ENCODE measurements at places on chromosomes 13 and 19.
A peak's percentile ranks its signal among the peaks of the same experiment; 100 is the strongest.

- no peak for DNase-seq
These were observed 2.3 kb upstream of the KBTBD7 start for GRCh38 chr13:41196620-41197019.

GRCh38 chr13:38412266-38412665, 62.6 kb downstream of the UFM1 start:
- DNase-seq = no peak

- DNase-seq = no peak
These were observed 522.3 kb upstream of the NBEA start for GRCh38 chr13:34419755-34420154.

GRCh38 chr13:48775804-48776203, 122.1 kb downstream of the CYSLTR2 start:
- no peak for DNase-seq

DNA sequence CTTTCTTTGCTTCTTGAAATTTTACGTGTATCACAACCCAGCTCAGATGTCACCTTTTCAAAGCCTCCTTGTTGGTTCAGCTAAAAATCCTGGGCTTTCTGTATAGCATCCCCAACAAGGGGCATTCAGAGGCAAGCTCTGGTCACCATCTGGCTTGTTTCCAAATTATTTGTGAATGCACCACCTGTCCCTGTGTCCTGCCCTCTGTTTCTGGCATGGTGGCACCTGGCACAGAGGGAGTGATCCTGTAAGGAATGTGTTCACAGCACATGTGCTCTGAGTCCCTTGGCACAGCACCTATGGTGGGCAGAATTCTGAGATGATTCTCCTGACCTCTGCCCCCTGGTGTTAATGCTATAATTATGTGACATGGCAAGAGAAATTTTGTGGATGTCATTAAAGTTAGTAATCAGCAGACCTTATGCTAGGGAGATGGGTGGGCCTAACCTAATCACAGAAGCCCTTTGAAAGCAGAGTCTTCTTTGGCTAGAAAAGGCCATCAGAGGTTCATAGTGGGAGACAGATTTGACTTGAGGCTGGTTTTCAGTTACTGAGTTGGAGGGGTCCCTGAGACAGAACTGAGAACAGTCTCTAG, 76.3 kb downstream of the ZNF429 start:
- no peak for DNase-seq

DNA sequence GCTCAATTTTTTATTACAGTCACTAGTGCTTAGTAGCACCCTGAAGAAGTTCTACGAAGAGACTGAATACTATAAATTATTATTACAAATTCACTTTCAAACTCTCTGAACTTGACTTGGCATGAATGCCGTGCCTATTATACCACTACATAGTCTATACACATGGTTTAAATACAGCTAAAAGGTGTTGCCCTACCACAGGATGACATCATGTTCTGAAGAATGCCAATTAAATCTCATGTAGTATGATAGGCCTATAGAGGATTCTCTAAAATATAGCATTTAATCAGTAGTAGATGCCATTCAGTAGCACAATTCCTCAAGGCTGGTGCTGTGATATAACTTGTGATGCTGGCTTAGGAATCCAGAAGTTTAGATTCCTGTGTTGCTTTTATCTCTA, 16.7 kb upstream of the POSTN start:
- no peak for DNase-seq

DNA sequence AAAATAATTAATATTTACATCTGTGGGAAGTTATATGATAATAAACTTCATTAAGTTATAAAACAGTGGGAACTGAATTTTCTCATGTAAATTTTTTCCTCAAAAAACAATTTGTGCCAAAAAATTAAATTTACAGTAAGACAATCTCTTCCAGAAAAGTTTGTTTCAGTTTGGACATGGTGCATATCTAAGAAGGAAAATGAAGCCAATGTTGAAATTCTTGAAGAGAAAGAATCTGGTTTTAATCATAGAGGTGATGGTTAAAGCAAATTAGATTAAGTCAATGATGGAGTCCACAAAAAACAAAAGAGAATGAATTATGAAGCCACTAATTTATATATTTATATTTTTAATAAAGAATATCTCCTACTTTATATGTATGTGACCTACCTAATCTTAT, 457.2 kb upstream of the SLITRK1 start:
- DNase-seq = no peak

- DNase-seq = peak; percentile 58
These were observed 16.1 kb downstream of the MKNK2 start for GRCh38 chr19:2034729-2035589.

DNA sequence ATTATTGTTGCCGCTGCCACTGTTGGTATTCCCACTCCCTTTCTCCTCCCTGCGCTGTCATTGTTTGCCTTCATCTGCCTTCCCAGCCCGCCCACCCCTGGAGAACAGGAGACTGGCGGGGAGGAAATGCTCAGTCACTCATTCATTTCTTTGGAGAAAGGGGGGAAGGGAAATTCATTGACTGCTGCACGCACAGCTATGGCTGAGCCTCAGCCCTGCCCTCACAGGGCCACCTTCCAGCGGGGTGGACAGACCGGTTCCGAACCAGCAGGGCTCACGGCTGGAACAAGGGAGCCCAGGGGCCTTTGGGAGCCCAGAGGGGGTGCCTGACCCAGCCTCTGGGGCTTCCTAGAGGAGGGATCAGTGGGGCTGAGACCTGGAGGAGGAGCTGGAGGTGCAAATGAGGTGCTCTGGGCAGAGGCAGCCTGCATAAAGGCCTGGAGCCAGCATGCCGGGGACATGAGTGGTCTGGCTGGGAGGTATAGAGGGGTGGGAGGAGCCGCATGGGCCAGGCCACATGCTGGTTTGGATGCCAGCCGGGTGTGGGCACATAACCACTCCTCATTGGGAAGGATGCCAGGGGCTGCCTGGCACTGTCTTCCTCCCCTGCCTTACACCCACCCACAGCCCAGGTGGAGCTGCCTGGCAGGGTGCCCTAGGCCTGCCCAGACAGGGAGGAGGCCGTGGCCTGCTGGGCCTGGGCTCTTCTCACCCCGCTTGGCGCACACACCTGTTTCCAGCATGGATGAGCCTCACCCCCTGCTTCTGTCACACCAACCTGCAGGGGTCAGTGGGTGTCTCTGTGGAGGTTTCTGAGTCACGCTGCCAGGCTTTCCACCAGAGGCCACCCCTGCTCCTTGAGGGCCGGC, 26.8 kb downstream of the PPP5C start:
- no peak for DNase-seq

DNA sequence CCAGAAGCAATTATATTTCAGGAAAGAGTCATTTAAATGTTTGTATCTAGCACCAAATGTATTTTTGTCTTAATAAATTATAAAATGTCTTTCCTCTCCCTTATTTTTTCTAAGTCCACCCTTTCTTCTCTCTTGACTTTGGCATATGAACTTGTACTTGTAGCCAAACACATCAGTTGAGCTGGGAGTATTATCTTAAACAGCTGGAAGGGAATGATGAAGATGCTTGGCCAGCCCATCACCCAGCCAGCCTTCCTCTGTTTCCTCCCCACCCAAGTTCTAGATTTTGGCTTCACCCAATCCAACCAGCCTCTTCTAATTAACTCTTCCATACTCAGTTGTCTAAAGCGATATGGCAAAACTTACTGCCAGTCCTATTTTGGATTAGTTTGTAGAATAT, 272.5 kb downstream of the ENOX1 start:
- DNase-seq = no peak

- no peak for DNase-seq
These were observed 18.8 kb downstream of the HIPK4 start for GRCh38 chr19:40370997-40371801.

- DNase-seq = no peak
These were observed 26.5 kb downstream of the ATP4B start for GRCh38 chr13:113631341-113632095.

DNA sequence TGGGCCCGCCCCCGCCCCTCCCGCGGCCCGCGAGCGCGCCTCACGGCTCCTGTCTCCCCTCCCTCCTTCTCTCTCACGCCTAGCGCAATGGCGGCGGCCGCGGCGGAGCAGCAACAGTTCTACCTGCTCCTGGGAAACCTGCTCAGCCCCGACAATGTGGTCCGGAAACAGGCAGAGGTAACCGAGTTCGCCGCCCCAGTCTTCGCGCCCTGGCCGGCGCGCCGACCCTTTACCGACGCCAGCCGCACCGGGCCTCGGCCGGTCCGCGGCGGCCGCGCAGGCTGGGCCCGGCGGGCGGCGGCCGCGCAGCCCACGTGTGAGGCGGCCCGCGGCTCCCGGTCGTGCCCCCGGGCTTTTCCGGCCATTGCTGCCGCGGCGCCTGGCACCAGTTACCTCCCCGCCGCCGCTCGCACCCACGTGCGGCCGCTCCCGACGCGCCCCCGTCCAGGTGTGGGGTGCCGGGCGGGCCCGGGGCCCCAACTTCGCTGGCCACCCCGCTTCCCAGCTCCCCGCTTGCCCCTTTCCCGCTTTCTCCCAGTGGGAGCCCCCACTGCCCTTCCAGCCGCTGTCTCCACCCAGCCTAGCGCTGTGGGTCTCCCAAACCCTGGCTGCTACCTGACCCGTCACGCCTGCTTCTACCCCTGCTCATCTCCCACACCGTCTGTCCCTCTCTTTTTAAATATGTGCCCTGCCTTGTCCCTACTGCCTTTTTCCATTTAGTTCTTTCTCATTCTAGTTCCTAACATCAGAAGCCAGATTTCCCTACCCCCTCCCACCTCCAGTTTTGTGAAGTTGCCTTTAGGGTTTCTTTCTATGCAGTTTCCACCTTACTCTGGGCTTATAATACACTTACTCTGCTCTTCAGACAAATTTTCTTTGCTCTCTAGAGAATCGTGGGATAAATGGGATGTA, 23.4 kb downstream of the IPO5 start:
- no peak for DNase-seq

GRCh38 chr13:80050252-80050651, 290.7 kb downstream of the SPRY2 start:
- DNase-seq = no peak

- DNase-seq = no peak
These were observed 105.7 kb upstream of the OBI1 start for GRCh38 chr13:78764665-78765064.

DNA sequence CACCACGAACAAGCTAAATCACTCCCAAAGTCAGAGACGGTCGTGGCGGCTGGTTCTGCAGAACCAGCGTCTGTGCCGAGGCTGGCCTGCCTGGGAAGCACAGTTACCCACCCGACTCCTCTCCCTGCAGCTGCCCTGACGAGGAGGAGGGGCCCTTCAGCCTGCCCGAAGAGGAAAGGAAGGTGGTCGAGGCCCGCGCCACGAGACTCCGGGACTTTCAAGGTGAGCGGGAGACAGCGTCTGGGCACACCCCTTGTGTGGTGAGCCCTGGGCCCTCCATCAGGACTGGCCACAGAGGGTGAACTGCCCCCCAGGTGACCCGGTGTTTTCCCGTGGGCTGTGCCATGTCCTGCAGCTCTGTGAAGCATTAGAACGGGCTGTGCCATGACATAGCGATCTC, 29.1 kb downstream of the PEX11G start:
- DNase-seq = no peak

DNA sequence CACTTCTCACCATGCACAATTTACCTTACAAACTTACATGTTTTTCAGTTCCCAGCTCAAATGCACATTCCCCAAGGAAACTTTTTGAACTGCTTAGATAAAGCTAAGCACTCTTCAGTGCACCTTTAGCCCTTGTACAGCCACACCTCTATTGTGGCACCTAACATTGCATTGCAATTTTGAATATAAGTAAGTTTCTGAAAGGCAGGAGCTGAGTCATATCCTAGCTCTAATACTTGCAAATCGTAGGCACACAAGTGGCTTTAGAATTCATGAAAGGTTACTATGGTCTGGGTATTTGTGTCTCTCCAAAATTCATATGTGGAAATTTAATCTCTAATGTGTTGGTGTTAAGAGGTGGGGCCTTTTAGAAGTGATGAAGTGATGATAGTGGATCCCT, 4.9 kb upstream of the ESD start:
- no peak for DNase-seq

DNA sequence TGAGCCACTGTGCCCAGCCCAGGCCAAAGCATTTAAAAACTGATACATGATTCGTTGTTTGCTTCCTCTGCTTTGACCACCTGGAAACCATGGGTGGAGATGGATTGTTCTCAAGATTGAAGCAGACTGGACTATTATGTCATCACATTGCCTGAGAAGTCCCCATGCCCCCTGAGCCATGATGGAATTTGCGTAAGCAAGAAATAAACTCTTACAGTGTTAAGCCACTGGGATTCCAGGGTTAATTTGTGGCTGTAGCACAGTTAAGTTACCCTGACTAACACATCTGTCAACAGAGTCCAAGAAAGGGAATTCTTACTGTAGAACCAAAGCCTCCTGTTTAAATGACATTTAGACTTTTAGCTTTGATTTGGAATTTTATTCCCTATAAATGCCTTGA, 19.4 kb upstream of the DHRS12 start:
- DNase-seq = no peak

GRCh38 chr19:43934055-43934984, 762 bp downstream of the ZNF45 start:
- DNase-seq = no peak

GRCh38 chr19:44891016-44891882, at the start of gene TOMM40:
Gene TOMM40, plus strand, starts transcription at chr19:44891254. Its CDS starts 162 bp downstream, at chr19:44891416.
- no peak for DNase-seq

GRCh38 chr13:53182724-53183123, 154.1 kb downstream of the OLFM4 start:
- DNase-seq = no peak

DNA sequence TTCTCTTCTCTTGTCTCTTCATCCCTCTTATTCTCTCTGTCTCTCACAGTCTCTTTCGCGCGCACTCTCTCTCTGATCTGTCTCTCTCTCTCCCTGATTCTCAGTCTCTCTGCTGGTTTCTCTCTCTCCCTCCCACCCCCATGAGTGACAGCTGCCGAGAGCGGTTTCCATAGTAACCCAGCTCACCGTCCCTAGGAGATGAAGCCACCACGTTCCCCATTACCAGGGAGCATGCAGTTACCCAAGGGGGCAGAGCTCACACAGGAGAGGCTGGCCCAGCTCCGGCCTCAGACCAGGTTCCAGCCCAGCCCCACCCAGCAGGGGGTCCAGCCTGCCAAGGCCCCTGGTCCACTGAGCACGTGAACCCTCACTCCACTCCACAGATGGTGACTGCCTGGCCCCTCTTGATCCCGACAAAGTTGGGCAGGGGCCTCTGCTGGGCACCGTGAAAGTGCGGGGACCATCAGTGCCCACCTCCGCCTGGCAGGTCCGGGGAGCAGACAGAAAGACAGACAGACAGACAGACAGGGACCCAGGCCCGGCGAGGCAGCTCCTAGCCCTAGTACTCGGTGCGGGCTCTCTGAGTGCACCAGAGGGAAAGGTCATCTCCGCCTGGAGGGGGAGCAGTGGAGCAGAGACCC, 50.6 kb downstream of the CELF5 start:
- DNase-seq = no peak

DNA sequence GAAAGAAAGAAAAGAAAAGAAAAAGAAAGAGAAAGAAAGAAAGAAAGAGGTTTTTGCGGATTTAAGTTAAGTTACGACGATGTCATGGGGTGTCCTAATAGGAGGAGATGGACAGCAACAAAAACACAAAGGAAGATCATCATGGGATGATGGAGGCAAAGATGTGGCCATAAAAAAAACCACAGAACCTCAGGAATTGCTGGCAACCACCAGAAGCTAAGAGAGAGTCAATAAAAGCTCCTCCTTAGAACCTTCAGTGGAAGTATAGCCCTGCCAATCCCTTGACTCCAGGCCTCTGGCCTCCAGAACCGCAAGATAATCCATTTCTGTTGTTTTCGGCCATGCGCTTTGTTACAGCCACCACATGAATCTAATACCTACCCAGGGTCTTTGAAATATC, 11.5 kb downstream of the PLEKHA4 start:
- DNase-seq = no peak

GRCh38 chr13:34028496-34029442, 210.8 kb downstream of the RFC3 start:
- no peak for DNase-seq

GRCh38 chr13:44726778-44727177, 150.6 kb upstream of the TSC22D1 start:
- DNase-seq = no peak

- no peak for DNase-seq
These were observed 13.9 kb upstream of the DACH1 start for GRCh38 chr13:71880753-71881541.

Measured in effector memory CD4-positive, alpha-beta T cell (primary cell).